ENCODE measurements at places on chromosomes 1 and 21. TPM values are rescaled to one million over a fixed set of nuclear protein-coding genes. Genes with fewer than 3 reads are reported as not detected.

Gene IPP
- 8.3 TPM for polyA plus RNA-seq

DNA sequence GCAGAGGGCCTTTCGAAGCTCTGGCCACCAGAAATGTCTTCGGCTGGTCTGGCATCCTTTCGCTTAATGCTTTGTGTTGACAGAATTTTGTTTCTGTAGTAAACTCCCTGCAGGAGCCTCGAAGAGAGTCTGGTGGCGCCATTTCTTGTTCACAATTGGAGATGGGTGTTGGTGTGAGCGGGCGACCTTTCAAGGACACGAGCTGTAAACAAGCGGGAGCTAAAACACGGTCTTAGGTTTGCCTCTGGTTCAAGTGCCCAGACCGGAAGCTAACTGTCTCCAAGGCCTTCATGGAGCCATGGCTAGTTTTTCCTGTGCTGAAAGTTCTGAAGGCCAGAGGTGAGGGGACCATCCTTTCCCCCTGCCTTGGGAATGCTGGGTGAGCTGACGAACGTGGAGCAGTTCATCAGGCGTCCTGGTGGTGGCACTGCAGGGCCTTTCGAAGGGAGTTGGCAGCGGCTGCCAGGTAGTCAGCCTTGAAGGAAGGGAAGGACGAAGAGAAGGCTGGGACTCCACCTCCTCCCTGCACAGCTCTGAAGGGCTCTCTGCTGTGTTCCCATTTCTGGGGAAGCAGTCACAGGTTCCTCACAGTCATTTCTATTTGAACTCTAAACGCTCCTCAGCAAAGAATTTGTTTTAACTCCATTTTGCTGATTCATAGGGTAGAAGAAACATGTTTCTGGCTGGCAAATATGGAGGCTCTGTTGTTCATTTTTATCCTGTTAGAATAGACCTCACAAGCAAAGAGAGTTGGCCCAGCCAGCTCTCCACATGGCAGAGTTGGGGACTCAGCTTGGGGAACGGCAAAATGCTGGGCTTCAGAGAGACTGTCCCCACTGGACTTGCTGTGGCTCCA, 35.2 kb downstream of the URB2 start:
- DNase-seq: peak; percentile 79

DNA sequence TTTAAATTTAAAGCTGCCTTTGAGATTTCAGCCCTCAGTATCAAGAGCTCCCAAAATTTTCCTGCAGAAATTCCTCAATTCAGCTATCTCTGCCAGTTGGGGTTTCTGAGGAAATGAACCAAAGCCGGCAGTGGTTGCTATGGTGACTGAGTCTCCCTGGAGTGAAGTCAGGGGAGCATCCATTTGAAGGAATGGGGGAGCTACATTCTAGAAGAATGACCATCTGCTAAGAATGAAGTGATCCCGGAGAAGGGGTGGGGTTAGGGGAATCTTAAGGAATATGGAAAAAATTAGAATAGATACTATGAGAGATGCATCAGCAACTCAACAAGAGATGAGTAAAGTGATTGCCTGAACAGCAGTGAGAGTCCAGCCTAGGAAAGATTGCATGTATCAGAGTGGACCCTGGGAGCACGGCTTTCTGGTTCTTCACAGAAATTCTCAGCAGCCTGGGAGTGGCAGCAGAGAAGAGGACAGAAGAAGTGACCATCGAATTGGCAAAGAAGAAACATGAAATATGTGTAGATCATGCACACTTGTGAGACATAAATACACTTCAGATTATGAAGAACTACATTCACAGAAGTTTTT, 94.7 kb downstream of the CHD1L start:
- DNase-seq: no peak

- no peak for DNase-seq
Measured at GRCh38 chr1:200260597-200261335, 149.1 kb downstream of the ZNF281 start.

DNA sequence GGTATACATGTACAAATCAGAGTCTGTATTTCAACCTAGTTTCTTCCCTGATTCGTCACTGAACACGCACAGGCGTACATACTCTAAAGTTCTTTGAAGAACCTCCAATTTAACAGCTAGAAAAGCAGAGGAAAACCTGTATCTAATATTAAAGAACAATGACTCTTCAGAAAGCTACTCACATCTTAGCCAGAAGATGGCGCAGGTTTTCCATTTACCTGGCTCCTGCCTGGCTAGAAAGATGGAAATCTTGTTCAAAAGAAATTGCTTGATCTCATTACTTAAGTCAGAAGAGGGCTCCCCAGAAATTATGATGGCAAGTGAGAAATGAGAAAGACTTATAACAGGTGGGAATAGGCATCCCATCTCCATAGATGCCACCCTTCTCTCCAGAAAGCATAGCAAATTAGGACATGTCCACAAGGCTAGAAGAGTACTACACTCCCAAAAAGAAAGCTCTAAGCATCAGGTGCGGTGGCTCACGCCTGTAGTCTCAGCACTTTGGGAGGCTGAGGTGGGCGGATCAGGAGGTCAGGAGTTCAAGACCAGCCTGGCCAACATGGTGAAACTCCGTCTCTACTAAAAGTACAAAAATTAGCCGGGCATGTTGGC, 19.0 kb upstream of the L1TD1 start:
- DNase-seq: no peak

DNA sequence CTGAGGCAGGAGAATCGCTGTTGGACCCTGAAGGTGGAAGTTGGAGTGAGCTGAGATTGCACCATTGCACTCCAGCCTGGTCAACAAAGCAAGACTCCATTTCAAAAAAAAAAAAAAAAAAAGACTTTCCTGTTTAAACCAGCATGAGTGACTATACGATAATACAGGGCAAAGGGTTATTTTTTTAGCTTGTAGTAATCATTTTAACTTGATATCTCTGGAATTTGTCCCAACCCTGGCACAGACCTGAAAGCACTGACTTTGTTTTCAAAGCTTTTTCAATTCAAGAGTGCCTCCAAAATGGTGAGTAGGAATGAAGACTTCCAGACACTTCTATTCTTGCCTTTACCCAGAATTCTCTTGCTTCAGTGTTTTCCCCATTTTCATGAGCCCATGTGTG, 4.4 kb upstream of the TMCO2 start:
- DNase-seq: no peak

DNA sequence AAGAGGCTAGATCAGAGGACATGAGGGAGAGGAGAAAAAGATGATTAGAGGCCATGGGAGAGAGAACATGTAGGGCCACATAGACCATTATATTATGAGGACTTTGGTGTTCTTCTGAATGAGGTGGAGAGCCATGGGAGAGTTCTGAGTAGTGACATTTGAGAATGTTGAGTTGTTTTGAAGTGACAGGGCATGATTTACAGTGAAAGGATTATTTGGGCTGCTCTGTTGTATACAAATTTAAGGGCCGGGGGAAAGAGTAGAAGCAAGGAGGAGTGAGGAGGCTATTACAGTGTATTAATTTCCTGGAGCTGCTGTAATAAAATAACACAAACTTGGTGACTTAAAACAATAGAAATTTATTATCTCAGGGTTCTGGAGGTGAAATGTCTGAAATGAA, 102.5 kb upstream of the RGS4 start:
- DNase-seq: no peak

DNA sequence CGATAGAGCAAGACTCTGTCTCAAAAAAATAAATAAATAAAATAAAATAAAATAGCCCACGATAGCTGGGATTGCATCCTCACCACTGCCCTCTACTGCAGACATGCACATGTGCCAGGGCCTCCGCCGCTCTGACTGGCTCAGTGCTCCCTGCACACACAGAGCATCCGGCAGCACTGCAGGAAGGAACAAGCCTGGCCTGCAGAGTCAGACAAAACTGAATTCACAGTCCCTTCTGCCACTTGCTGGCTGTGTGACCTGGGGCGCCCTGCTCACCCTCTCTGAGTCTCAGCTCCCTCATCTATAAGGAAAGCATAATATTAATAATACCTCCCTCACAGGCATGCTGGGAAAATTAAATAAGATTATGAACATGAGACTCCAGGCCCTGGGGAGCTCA, 35.4 kb downstream of the CSMD2 start:
- DNase-seq: no peak

GRCh38 chr1:18808550-18808949, 50.9 kb downstream of the TAS1R2 start:
- no peak for DNase-seq

DNA sequence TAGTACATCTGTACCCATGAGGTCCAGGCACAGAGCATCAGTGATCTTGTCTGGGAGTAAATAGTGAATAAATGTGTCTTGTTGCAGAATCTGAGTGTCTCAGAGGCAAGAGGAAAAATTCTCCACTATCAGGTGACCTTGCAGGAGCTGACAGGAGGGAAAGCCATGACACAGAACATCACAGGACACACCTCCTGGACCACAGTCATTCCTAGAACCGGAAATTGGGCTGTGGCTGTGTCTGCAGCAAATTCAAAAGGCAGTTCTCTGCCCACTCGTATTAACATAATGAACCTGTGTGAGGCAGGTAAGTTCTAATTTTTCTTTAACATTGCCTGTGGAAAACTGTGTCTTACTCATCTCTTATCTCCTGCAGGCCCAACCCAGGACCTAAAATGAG, 43.1 kb downstream of the IL12RB2 start:
- DNase-seq: no peak

GRCh38 chr1:231232870-231233734, 7.9 kb upstream of the GNPAT start:
- no peak for DNase-seq

- peak; percentile 61 for DNase-seq
Measured at GRCh38 chr1:231236938-231237337, 4.1 kb upstream of the GNPAT start.

GRCh38 chr1:116431870-116432500, 58.9 kb downstream of the ATP1A1 start:
- no peak for DNase-seq

- DNase-seq: no peak
Measured at GRCh38 chr1:100415498-100415778, 63.1 kb downstream of the CDC14A start.

DNA sequence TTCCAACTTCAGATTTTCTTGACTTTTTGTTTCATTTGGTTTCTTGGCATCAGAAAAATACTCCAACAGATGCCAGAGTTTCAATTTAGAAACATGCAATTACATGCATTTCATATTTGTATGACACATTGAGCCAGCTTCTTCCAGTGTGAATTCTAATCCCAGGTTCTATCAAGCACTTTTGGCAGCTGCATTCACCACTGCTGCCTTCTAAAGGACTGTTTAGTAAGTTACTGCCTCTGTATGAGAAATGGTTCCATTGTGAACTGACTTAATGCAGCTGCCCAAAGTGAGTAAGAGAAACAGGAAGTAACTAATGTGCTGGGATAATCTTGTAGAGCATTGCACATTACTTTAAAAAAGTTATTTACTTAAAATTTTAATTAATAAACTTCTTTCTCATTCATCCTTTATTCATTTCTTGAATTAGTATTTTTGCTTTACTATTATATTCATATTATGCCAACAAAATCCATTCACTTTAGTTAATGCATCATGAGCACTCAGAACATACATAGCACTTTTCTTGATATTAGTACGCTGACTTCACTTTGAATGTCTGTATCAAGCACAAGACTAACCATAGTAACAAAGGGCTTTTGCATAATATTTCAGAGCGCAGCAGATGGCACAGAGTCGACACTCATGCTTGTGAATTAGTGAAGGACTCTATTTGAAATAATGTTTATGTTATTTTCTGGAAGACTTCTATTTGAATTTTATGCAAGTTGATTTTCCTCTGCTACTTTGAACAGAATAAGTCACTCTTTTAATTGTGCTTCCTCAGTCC, 9.8 kb downstream of the RGS18 start:
- no peak for DNase-seq

Gene CYP4A22
- polyA plus RNA-seq: not detected

DNA sequence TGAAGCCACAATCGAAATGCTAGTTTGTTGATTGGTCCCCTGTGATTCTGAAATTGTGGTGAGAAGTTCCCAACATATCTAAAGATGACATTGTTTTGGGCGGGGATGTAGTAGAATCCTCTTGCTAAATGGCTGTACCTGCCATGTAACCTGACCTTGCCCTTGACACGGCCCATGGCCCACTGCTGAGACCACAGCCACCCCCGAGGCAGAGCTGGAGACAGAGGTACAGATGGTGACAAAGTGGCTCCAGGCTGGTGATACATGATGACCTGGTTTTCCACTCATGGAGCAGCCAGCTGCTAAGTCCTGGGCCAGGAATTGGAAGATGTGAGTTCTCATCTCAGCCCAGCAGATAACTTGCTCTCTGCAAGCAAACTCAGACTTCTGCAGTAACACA, 226.5 kb downstream of the FOXD2 start:
- DNase-seq: no peak

DNA sequence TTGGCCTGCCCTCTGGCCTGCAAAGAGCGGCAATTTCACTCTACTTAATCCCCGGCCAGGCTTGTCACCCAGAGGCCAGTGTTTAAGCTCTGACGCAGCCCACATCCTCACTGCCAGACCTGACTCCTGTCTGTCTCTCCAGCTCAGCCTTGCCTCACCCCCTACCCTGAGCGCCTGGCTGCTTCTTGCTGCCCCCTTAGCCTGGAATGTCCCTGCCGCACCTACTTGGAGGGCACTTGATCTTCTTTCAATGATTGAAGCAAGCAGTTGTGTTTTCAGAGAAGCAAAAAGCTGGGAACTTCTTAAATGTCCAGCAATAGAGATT, 87.4 kb upstream of the ZBTB40 start:
- DNase-seq: no peak

DNA sequence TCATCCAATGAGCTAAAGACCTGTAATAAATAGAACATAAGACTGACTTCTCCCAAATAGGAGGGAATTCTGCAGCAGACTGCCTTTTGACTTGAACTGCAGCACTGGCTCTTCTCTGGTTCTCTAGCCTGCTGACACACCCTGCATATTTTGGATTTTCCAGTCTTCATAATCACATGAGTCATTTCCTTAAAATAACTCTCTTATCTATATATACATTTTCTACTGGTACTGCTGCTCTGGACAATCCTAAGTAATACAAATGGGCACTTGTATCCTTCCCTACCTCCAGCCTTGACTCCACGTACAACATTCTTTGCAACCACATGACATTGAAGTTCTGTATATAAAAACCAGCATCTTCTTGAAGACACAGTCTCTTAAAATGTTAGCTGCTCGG, 429.4 kb upstream of the TMPRSS15 start:
- no peak for DNase-seq

DNA sequence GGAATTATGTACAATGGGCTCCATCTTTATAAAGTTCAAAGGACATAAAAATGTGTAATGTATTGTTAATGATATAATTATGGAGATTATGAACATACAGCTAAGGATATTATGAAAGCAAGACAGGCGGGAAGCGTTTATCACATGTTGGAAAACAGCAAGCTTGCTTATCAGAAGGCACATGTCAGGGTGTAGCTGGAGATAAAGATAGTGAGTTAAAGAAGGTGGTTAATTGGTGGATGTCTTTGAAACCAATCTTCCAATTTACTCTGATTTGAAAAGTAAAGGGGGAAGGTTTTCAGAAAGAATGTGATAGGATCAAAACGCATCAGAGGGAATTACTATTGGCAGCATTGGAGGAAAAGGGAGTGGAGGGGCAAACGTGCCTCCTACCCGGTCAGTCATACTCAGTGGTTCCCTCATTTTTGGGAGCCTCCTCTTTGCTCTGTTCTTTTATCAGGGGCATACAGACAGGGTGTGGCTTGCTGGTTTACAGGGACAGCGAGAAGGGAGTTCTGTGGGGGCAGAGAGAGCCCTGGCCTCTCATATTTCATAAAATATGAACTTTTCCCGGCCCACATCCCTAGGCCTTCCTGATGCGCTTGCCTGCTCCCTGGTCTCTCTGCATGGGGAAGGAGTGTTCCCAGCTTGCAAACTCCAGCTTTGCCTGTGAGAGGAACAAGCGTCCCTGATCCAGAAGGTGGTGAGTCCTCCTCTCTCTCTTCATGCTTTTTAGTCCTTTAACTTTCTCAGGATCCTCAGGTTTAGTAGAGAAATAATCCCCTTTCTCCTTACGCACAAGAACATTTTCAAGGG, 8.0 kb upstream of the SVBP start:
- no peak for DNase-seq

Data from psoas muscle (tissue), 8 donors.